Ecto neural progenitor cell (in vitro differentiated cells): ENCODE measurements at places on chromosomes 5 and 9.

GRCh38 chr5:102529447-102529846, 30.6 kb upstream of the SLCO6A1 start:
- no peak for DNase-seq

DNA sequence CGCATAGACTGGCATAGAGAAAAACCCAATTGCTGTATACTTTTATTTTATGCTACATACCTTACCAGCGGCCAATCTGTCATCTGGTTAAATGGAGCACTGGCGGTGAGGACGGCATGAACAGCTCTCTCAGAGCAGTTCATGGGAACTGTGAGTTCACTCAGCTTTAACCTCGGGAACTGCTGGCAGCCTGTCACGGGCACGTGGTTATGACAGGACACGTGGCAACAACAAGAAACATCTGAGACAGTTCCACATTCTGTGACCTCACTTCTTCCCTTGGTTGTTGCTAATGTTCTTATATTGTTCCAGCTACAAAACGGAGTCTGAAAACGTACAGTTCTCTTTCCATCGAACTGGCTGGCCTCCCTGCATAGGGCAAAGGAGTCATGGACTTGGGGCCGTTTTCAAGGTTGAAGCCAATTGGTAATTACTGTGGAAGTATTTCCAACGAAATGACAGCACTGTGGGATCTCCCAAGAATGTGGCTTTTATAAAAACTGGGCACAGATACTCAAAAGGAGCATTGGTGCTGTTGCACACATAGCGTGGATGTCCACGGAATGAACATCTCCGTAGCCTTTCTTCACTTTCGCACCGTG, 246.3 kb upstream of the DAP start:
- DNase-seq, result no peak

GRCh38 chr5:138709202-138709601, 44.0 kb upstream of the CTNNA1 start:
- no peak for DNase-seq

DNA sequence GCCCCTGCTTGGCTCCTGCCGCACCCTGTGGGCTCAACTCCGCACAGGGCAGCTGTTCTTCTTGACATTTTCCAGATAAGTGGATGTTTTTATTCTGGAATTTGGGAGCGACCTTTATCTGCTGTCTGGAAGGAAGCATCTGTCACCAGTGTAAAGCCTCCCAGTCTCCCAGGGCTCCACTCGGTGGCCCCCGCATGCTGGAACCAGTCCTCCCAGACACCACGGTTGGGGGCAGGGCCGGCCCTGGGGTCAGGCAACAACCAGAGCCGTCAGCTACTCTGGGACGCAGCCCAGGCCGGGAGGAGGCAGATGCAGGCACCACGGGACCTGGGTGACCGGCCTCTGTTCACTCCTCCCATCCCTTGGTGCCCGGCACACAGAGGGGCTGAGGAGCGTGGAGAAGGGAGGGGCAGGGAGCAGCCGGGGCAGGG, 92.8 kb upstream of the ADAMTS2 start:
- DNase-seq, result no peak

DNA sequence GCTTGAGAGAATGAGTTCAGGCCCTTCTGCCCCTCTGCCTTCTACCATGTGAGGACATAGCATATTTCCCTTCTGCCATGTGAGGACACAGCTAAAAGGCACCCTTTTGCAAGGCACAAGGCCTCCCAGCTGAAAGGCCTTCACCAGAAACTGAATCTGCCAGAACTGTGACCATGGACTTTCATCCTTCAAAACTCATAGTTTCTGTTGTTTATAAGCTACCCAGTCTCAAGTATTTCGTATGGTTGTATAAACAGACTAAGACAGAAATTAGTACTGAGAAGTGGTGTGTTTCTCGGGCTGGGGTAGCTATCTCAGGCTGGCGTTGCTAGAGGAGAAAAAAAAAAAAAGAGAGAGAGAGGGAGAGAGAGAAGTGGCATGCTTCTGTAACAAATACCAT, 368.6 kb downstream of the DMRTA1 start:
- DNase-seq, result no peak

DNA sequence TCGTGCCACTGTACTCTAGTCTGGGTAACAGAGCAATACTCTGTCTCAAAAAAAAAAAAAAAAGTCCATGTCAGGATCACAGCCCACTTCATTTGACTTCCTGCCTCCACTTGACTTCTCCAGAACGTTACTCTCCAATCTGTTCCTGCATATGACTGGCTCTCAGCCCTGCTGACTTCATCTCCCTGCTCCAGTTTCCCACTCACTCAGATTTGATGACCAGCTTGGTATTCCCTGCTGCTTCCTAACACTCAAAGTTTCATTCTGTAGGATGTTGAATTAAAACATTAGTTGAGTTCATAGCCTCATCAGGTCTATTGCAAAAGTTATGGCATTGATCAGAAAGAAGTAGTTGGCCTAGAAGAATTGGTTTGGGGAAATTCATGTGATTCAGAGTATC, 52.3 kb downstream of the UGCG start:
- no peak for DNase-seq

DNA sequence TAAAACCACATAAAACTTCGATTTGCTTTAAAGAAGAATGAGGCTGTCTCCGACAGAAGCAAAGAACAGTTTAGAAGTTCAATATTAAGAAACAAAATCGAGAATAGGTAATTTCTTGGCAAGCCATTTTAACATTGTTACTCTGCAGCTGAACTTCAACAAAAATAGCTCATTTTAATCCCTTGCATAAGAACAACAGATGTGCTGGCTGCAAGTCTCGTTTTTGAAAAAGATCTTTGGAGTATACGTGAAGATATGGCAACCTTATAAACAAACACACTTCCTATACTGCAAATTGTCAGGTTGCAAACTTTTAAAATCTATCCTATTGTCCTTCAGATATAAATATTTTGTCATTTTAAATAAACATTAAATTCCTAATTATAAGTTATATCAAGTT, 71.5 kb downstream of the FBN2 start:
- no peak for DNase-seq

DNA sequence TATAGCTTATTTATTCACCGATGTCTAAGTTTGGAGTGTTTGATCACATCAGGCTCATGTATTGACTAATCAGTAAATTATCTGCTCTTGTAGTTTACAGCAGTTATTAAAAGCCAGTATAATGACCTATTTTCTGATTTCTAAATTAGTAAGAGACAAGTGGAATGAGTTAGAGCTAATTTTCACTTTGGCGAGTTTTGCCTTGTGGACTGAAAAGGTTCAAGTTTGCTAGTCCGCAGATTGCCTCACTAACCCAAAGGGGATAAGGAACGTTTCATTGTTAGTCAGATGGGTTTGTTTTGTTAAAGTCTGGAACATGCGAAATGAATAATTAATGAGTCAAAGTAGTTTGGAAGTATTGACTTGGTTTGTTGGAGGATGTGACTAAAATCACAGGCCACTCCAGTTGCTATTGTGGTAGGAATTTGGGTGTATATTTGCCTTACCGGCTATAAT, 40.1 kb downstream of the SMARCA2 start:
- no peak for DNase-seq
